ENCODE measurements at places on chromosomes 11 and 22. TPM values are rescaled to one million over a fixed set of nuclear protein-coding genes. Genes with fewer than 3 reads are reported as not detected.

DGCR6 gene
- 0.19 TPM for total RNA-seq

GNAZ gene
- total RNA-seq: 1.8 TPM

MYEOV gene
- 1.2 TPM for total RNA-seq

NNMT gene
- total RNA-seq: 311 TPM

KDM4E gene
- total RNA-seq: not detected

CRYBB1 gene
- not detected for total RNA-seq

CARD18 gene
- total RNA-seq: not detected

OR2D2 gene
- 0.13 TPM for total RNA-seq

PRR33 gene
- total RNA-seq: not detected

TSPAN32 gene
- total RNA-seq: 0.26 TPM

PLAAT5 gene
- total RNA-seq: not detected

OR5P2 gene
- total RNA-seq: not detected

PHF5A gene
- total RNA-seq: 51.9 TPM

UPB1 gene
- 0.13 TPM for total RNA-seq

LMO2 gene
- 92.6 TPM for total RNA-seq

SCUBE1 gene
- total RNA-seq: 0.19 TPM

CCDC73 gene
- not detected for total RNA-seq

MIOX gene
- total RNA-seq: not detected

OR51B2 gene
- not detected for total RNA-seq

DGCR2 gene
- 30.1 TPM for total RNA-seq

PHF21B gene
- total RNA-seq: not detected

IGSF22 gene
- not detected for total RNA-seq

LRRN4CL gene
- total RNA-seq: 3.4 TPM

Data from aortic smooth muscle cell (primary cell).